ENCODE measurements at places on chromosomes 3 and 15.
A peak's percentile ranks its signal among the peaks of the same experiment; 100 is the strongest.

DNA sequence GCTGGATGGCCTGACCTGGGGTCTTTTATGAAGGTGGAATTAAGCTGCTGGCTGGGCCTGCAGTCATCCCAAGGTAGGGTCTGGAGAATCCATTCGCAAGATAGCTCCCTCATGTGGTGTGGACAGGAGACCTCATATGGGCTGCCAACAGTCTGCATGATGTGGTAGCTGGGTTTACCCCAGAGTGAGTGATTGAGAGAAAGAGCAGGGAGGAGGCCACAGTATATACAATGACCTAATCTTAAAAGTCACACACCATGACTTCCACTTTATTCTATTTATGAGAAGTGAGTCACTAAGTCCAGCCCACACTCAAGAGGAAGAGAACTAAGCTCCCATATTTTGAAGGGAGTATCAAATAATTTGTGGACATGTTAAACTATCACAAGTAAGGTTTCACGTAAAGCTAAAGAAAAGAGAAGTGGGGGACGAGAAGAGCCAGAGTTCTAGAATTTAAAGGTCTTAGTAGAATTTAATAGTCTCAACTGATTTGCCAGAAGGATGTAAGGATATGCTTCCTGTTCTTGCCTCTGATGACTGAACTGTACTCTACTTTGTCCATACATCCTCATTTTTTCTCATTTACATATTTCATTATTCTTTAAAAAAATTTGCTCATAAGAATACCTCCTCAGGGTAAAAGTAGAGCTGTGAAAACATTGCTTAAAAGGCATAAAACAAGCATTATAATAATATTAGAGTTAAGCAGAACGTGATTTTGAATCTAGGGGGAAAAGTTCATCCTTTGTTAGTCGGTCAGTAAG, 184.4 kb downstream of the PEX5L start:
- peak; percentile 35 for DNase-seq

- no peak for DNase-seq
Measured at GRCh38 chr3:167740961-167741587, 5.6 kb downstream of the SERPINI1 start.

GRCh38 chr3:18086760-18087159, 338.4 kb downstream of the SATB1 start:
- no peak for DNase-seq

DNA sequence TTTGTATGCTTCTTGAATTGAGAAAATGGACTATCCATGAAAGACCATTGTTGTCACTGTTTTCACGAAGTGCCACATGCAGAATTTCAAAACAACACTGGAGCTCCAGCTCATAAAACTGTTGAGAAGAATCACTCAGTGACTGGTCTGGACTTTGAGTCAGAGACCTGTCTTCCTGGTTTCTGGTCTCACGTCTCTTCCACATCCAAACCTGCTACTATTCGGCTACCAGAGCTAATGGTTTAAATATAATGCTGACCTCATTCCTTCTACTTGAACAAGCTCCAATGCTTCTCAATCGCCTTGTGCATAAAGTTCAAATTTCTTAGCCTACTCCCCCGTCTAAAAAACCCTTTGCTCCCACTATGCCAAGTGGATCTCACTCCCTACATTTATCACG, 227.9 kb upstream of the NR2F2 start:
- DNase-seq: no peak

- peak; percentile 76 for DNase-seq
Measured at GRCh38 chr3:79367066-79367465, 400.7 kb downstream of the ROBO1 start.

Data from non-pigmented ciliary epithelial cell (primary cell).